ENCODE measurements at places on chromosomes 4 and X.

- no peak for DNase-seq
Measured at GRCh38 chr4:65550500-65550899, 119.8 kb downstream of the EPHA5 start.

- DNase-seq: no peak
Measured at GRCh38 chr4:143357161-143357845, 20.6 kb downstream of the GAB1 start.

DNA sequence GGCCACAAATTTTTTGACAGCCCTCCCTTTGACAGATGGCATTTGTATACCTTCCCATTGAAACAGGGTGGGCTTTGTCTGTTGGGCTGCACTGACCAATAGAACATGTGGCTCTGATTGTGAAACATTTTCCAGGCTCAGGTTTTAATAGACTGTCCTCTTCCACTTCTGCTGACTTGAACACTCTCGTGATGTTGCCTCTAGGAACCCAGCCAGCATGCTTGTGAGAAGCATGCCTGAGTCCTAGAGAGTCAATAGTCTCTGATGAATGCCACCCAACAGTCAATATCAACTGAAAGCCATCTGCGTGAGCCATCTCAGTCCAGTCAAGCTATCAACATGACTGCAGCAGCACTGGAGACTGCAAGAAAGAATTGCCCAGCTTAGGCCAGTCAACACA is 290.0 kb downstream of the SLC7A11 start:
- no peak for DNase-seq

GRCh38 chr4:154989511-154989910 is 208.4 kb downstream of the RBM46 start:
- no peak for DNase-seq

DNA sequence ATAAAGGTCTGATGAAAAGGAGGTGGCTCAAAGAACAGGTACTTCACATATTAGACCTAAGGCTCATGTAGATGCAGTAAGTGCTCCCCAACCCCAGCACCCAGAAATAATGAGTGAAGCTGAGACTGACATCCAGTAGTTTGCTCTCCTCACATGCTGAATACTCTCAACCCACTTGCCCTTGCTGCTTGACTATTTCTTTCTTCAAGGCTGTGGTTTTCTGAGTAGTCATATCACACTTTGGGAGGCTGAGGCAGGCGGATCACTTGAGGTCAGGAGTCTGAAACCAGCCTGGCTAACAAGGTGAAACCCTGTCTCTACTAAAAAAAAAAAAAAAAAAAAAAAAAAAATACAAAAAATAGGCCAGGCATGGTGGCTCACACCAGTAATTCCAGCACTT is 51.5 kb upstream of the PRPS1 start:
- no peak for DNase-seq

DNA sequence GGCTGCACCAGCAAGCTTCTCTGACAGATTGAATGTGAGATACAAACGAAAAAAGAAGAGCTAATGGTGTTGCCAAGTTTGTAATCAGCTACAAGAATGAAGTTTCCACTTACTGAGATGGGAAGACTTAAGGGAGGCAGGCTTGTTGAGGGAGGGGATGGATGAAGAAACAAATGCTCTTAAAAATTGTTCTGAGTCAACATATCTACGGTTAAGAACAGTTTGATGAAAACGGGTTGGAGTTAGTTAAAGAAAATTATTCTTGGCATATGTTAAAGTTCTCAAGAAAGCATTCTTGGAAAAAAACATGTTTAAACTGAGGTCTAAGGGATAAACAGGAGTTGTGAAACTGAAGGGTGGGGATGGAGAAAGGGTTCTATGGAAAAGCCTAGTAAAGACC is 816.3 kb upstream of the HS3ST1 start:
- no peak for DNase-seq

DNA sequence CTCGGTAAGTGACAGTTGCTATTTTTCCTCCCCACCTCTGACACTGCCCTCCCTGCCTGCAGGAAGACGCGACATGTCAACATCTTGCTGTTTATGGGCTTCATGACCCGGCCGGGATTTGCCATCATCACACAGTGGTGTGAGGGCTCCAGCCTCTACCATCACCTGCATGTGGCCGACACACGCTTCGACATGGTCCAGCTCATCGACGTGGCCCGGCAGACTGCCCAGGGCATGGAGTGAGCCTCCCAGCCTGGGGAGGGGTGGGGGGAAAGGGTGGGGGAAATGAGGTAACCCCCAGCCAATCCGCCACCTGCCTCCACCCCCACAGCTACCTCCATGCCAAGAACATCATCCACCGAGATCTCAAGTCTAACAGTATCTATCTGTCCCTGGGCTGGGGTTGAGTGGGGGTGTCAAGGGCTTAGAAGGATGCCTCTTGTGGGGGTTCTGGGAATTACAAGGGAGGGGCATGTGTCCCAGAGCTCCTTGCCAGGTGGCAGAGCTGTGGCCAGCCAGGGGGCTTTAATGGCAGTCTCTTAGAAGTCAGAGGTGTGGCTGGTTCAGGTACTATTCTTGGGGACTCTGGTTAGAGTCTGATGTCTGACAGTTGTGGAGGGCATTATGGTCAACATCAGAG is 7.8 kb downstream of the ARAF start:
- DNase-seq: no peak

DNA sequence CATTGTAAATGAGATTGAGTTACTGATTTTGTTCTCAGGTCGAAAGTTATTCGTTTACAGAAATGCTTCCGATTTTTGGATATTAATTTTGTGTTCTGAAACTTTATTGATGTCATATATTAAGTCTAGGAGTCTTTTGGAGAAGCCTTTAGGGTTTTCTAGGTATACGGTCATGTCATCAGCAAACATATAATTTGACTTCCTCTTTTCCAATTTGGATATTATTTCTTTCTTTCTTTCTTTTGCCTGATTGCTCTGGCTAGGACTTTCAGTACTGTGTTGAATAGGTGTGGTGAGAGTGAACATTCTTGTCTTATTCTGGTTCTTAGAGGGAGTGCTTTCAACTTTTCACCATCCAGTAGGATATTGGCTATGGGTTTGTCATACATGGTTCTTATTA is 35.4 kb upstream of the PDLIM5 start:
- DNase-seq: no peak

DNA sequence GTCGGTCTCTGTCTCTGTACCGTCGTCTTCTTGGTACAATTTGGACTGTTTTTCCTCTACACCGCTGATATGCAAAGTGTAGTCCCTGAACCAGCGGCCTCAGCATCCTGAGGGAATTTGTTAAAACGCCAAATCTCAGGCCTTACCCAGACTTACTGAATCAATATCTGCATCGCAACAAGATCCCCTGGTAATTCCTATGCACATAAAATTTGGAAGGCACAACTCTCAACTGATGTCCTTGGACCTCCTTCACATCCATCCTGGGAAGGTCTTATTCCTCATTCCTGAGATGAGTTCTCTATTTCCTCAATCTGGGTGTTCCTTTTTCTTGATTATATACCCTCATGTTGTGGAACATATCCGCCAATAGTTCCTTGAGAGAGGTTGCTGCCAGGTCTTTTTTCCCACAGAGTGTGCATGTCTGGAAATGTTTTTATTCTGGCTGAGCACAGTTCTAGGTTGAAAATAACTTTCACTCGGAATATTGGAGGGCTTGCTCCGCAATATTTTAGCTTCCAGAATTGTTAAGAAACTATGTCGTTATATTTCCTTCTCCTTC is 738 bp upstream of the HPF1 start:
- peak; percentile 3 for DNase-seq

DNA sequence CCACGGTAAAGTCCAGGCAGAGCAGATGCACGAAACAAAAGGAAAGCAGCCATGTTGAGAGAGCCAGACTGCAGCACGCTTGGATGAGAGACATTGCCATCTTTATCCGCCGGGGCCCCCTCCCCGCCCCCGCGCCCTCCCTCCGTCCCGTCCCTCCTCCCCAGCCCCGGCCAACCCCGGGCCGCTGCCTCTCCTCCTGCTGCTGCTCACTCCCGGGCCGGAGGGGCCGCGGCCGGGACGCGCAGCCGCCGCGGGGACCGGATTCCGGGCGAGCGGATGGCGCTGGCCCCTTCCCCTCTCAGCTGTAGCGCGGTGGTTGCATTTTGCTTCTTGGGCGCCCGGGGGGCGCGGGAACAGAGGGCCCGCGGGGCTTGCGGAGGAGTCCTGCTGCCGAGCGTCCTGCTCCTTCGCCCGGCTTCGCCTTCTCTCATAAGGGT is 542 bp downstream of the RNF150 start:
- peak; percentile 36 for DNase-seq

GRCh38 chr4:26065833-26066232 is 151.8 kb downstream of the SMIM20 start:
- no peak for DNase-seq

GRCh38 chrX:19198473-19198872 is 76.2 kb upstream of the ADGRG2 start:
- no peak for DNase-seq

GRCh38 chrX:137749246-137749645 is 183.3 kb downstream of the ZIC3 start:
- DNase-seq: no peak

GRCh38 chr4:144208074-144208473 is 67.6 kb upstream of the GYPA start:
- no peak for DNase-seq

DNA sequence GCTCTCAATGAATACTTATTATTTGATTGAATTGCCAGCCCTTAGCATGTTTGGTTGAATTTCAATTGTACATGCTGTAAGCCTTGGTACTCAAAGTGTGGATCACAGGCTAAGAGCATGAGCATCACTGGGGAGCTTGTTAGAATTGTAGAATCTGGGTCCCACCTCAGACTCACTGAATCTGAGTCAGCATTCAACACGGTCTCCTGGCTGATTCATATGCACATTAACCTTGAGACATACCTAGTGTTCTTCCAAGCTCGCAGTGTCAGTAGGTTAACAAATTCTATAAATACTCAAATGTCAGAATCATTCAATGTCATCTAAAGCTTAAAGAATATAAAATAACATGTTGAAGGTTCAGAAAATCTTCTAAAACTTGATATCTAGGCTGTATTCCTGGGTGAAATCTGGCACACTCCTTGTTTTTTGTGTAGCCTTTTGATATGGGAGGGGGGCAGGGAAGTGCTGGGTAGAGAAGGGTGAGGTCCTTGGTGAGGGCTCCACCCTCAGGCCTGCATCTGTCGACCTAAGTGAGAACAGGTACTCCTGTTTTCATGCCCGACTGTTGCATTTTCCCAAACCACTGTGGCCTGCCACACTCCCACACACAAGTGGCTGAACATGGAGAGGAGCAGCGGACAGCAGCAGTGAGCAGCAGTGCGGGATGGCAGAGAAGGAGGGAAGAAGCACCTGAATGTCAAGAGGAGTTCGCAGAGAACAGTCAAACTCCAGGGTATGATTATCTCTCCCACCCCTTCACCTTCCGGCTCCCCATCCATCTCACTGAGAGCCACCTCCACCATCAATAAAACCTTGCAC is 529.6 kb upstream of the IGFBP7 start:
- no peak for DNase-seq

- DNase-seq: no peak
Measured at GRCh38 chrX:10206317-10206716, 49.5 kb downstream of the CLCN4 start.

- DNase-seq: no peak
Measured at GRCh38 chr4:54063737-54064316, 578 bp downstream of the CHIC2 start.

GRCh38 chrX:18424482-18425198 is 768 bp upstream of the CDKL5 start:
- peak; percentile 31 for DNase-seq

DNA sequence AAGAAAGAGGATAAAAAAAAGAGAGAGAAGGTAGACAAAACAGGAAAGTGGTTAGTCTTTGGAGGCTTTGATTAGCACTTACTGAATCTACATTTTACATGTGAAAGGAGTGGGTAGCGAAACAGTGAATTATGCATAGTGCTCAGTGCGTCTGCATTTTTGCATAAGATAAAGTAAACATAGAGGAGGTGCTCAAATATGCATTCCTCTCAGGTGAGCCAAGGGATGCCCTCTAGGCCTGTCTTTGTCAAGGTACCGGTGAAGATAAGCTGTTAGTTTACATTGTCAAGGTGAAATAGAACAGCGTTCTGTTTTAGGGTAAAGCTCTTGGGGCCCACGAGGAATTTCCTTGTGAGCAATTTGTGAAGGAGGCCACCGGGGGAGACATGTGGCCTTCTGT is 260.6 kb downstream of the TRIML1 start:
- no peak for DNase-seq

GRCh38 chr4:121122661-121123060 is 41.5 kb downstream of the TNIP3 start:
- DNase-seq: no peak

- DNase-seq: no peak
Measured at GRCh38 chr4:151721466-151721865, 39.3 kb downstream of the GATB start.

GRCh38 chr4:62513306-62513705 is 1313.2 kb downstream of the ADGRL3 start:
- DNase-seq: no peak

DNA sequence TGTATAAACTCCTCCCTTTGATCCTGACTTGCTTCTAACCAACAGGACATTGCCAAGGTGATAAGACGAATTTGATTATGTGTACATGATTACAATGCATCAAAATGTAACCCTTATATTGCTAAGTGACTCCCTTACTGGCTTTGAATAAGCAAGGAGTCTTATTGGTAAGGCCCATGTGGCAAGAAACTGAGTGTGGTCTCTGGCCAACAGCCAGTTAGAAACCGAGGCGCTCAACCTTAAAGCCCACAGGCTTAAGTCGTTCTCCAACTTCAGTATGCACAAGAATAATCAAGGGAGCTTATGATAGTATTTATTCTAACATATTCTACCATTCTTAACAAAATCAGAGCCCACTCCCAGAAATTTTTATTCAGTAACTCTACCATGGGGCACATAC is 374.2 kb upstream of the F9 start:
- no peak for DNase-seq

DNA sequence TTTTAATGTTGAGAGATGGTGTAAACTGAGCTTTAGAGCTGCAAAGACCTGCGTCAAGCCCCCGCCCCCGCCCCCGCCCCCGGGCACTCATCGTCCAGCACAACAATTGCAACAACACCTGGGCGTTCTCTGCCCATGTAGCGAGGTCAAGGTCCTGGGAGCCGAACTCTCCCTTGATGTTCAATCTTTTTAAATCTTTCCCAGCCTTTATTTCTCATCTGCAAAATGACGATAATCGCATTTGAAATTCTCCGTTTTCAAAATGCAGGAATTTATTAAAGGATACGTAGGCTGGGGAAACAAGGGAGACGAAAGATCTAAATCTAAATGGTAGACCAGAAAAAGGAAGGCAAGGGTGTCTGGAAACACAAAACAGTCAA is 648 bp upstream of the MSMO1 start:
- DNase-seq: no peak

- DNase-seq: no peak
Measured at GRCh38 chr4:26493461-26493860, 3.2 kb upstream of the CCKAR start.

DNA sequence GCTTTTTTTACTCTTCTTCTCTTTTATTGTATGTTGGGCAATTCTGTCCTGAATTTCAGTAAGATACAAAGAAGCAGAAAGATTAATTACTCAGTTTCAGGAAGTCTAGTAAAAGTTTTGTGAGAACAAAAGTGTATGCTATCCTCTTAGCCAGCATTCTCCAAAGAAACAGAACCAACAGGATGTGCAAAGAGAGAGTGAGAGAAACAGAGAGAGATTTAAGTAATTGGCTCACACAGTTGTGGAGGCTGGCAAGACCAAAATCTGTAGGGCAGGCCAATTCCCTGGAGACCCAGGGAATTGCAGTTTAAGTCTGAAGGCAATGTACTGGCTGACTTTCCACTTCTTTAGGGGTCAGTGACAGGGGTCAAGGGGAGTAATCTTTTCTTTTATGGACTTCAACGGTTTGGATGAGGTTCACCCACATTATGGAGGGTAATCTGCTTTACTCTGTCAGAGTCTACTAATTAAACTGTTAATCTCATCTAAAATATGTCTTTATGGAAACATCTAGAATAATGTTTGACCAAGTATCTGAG is 59.2 kb upstream of the SLC39A8 start:
- DNase-seq: no peak

Measured in astrocyte of the spinal cord (primary cell).